CD8-positive, alpha-beta memory T cell (primary cell): ENCODE measurements at places on chromosomes 6 and 20. TPM values are rescaled to one million over a fixed set of nuclear protein-coding genes. Genes with fewer than 3 reads are reported as not detected.

The TCF21 gene
- polyA plus RNA-seq = not detected

DNA sequence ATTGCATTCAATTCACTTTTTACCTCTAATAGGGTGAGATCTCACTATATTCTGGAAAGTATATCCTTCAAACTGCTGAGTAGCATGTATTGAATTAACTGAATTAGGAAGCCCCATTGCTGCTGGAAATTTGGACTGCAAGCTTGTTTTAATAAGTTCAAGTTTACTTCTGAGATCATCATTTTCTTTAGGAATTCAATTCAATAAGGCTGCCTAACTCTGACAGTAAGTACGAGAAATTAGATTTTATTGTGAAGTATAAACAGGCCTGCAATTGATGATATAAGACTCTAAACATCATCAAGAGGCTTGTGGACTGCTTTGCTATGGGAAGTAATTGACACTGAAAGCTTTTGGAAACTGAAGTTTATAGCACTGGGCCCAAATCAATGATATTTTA is 44.4 kb downstream of the OGFRL1 start:
- no peak overlapping the region for H3K27ac ChIP-seq
- H3K4me3 ChIP-seq = no peak overlapping the region
- H3K27me3 ChIP-seq = no peaks in the 10 kb centered on the region
- no peaks in the 10 kb centered on the region for H3K36me3 ChIP-seq
- no peak for DNase-seq

The PGBD1 gene
- polyA plus RNA-seq = 0.87 TPM

The HLA-G gene
- 3.2 TPM for polyA plus RNA-seq

- H3K4me1 ChIP-seq = no peaks in the 10 kb centered on the region
- DNase-seq = no peak
- no peaks in the 10 kb centered on the region for H3K27me3 ChIP-seq
- H3K27ac ChIP-seq = no peak overlapping the region
- H3K4me3 ChIP-seq = no peak overlapping the region
- no peaks in the 10 kb centered on the region for H3K36me3 ChIP-seq
Observed at GRCh38 chr20:48411245-48411644, 416.6 kb downstream of the PREX1 start.

DNA sequence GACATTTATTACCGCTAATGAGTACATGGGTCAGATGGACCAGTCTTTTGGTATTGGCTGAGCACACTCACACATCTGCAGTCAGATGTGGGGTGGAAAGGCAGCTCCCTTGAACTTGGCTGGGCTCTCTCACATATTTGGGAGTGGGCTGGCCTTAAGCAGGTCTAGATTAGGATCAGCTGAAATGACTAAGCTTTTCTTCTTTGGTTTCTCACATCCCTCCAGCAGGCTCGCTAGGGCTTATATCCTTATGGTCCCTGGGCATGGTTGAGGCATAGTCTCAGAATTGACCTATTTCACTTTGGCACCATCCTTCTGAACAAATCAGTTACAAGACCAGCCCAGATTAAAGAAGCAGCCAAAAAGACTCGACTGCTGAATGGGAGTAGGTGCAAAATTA is 14.4 kb upstream of the PLCB1 start:
- H3K27me3 ChIP-seq = no peaks in the 10 kb centered on the region
- no peaks in the 10 kb centered on the region for H3K36me3 ChIP-seq
- H3K4me3 ChIP-seq = no peak overlapping the region
- H3K4me1 ChIP-seq = no peaks in the 10 kb centered on the region
- H3K27ac ChIP-seq = no peak overlapping the region
- DNase-seq = no peak

- DNase-seq = no peak
- no peaks in the 10 kb centered on the region for H3K36me3 ChIP-seq
- no peaks in the 10 kb centered on the region for H3K27me3 ChIP-seq
- H3K27ac ChIP-seq = no peak overlapping the region
- H3K4me1 ChIP-seq = no peaks in the 10 kb centered on the region
Observed at GRCh38 chr6:2596222-2596621, 154.5 kb downstream of the MYLK4 start.

The APOM gene
- polyA plus RNA-seq = 4.3 TPM

DNA sequence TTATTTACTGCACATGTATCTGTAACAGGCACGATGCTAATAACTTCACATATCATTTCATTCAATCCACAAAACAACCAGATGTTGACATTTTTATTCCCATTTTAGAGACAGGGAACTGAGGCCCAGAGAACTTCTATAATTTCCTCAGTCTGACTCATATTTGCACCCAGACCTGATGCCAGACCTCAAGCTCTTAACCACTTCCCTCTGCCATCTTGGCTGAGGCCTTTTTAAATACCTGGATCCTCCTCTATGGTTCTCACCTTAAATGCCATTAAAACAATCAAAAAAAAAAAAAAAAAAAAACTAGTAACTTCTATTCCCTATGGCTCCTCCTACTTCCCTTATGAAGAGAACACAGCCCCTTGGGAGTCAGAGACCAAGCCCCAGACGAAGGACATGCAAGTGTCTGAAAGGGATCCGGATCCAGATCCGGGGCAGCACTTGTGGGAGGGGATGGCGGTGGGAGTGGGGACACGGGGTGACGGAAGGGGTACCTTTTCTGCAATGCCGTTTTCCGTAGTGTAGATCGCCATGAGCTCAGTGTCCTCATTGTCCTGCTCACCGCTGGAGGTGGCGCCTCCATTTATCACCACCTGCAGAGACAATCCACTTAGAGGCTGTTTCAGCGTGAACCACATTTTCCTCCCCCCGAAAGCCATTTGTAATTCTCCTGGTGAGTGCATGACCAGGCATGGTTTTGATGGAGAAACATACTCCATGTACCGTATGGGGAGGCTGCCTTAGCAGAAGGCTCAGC is 88.7 kb downstream of the SLC23A2 start:
- no peaks in the 10 kb centered on the region for H3K36me3 ChIP-seq
- no peak overlapping the region for H3K27ac ChIP-seq
- DNase-seq = no peak

- DNase-seq = no peak
- H3K4me1 ChIP-seq = no peaks in the 10 kb centered on the region
- H3K4me3 ChIP-seq = no peak overlapping the region
- no peaks in the 10 kb centered on the region for H3K36me3 ChIP-seq
- peaks cover 3% of the 10 kb centered on the region for H3K27me3 ChIP-seq
Observed at GRCh38 chr20:24767623-24768100, 181.4 kb upstream of the CST7 start.

The BNIP5 gene
- not detected for polyA plus RNA-seq
